Activated T-helper 2 cell treated with anti-CD3 and anti-CD28 coated beads, Interferon-gamma antibody, Interleukin-2, Interleukin-4, amounts not matched to agents 10 μg/mL and 5 μg/mL and 100 μg/mL, durations not matched to agents 14 hours and 24 hours and 36 hours (primary cell): ENCODE measurements at places on chromosomes 7 and 10. TPM values are rescaled to one million over a fixed set of nuclear protein-coding genes. Genes with fewer than 3 reads are reported as not detected.

The MCM10 gene
- total RNA-seq = 73.3 and 78.5 TPM in 2 replicates

The CCDC71L gene
- total RNA-seq = 17.4 and 18.4 TPM in 2 replicates

The SYT15 gene
- 1.5 TPM in 2 replicates for total RNA-seq

The PAX4 gene
- total RNA-seq = not detected in 2 replicates

The UPK3BL2 gene
- total RNA-seq = 15.1 and 18.1 TPM in 2 replicates

The TAS2R4 gene
- 0.78 and 0.94 TPM in 2 replicates for total RNA-seq

The RNF32 gene
- total RNA-seq = 2.9 and 3.4 TPM in 2 replicates

The CTAGE4 gene
- 1.2 and 1.6 TPM in 2 replicates for total RNA-seq

The PHKG1 gene
- total RNA-seq = 2.5 and 3.6 TPM in 2 replicates

The ADIRF gene
- not detected in 2 replicates for total RNA-seq

The FANK1 gene
- 0.44 TPM in 1 of 2 replicates, not detected in the other for total RNA-seq

The PRPF18 gene
- 20.6 and 22.9 TPM in 2 replicates for total RNA-seq

The EGFR gene
- not detected in 2 replicates for total RNA-seq
